ENCODE measurements at places on chromosomes 4 and X.

DNA sequence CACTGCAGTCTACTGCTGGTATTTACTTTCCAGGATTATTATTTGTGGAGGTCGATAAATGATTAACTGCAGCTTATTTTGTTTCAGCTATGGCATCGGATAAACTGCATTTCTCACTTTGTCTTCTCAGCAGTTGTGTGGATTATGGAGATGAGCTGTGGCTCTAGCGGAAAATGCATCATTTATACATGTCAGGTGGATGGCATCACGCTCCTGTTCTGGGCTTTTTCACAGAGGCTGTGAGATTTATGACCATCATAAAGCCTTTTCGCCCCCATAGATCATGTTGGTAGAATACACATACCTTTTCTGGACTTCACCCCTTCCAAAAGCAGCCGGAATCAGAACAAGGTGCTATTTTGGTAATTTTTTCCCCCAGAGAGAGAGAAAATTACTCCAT, 118.8 kb upstream of the MAGEB18 start:
- no peak for DNase-seq

DNA sequence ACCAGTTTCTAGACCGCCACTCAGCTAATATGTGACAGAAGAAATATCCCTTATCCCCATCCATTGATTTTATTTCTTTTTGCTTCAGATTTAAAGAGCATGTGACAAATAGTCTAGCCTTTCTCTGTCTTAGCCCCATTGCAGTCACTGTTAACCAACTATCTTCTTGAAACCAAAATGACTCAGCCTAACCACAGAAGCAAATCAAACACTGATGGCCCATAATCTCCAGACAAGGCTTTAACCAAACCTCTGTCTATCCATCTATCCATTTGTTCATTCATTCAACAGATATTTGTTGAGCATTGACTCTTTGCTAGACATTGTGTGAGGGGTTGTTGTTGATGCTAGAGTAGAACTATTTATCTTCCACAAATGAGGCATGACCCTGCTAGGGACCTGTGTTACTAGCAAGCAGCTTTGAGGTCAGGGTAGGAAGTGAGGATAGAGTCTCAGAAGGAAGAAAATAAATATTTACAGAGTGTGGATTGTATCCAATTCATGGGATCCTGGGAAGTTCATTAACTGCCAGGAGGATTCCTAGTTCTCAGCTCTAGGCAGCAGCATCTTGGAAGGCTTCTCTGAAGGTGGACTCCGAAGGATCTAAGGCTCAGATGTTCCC, 22.5 kb downstream of the HNRNPH2 start:
- DNase-seq = no peak

DNA sequence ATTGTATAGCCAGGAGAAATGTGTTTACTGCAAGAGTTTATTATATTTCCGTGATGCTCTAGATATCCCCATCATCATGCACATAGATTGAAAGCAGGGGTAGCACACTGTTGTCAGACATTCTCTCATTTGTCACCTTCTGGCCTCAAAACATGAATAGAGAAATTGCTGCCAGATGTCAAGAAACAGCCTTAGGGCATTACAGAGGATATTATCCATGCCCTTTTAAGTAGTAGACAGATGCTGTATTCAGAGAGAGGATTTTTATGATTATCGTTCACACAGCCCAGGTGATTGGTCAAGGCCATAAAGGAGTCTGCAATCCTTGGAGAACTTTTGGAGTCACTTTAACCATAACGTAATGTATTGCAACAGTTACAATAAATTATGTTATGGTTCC, 1961.5 kb upstream of the TENM3 start:
- no peak for DNase-seq

DNA sequence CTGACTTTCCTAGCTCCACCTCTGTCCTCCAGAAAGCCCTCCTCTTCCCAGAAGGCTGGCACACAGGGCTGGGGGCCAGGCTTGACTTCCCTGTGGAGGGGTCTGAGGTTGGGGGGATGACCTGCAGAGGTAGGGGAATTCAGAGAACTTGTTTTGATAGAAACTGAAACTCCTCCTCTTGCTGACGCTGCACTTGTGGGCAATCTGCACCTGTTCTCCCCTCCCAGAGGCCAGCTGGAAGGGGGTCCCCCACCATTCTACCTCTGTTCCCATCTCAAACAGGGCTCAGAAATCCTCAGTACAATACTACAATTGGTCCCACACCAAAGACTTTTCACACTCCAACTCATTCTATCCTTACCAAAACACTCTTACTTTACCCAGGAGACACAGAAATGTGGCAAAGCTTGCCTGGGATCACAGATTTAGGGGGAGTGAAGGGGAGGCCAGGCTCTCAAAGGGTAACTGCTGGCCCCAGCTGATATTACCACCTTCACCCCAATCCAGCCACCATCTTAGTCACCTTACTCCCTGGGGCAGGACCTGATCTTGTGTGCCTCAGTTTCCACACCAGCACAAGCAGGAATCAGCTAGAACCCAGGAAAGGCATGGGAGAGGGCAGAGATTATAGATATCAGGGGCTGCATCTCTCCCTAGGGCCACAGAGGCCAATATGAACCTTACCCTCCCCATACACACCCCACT, 18.5 kb downstream of the OTUD5 start:
- no peak for DNase-seq

DNA sequence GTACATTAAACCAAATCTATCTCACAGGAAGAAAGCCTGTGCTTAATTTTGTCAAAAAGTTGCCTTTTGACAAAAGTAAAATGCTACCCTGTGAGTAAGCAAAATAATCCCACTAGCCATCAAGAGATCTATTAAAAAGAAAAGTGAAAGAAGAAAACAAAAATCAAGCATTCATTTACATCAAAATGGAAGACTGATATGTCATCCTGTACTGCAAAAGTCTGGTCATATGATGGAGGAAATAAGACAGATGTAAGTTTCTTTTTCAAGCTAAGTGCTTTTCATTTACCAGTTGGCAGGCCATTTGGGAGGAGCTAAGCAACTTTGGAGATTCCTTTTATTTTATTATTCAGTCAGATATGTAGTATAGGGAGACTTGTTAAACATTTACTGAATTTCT, 387.4 kb downstream of the SPOCK3 start:
- no peak for DNase-seq
